ENCODE measurements at places on chromosomes 5 and 9.

- no peak for DNase-seq
These were observed 450.3 kb upstream of the CLINT1 start for GRCh38 chr5:158309088-158309807.

DNA sequence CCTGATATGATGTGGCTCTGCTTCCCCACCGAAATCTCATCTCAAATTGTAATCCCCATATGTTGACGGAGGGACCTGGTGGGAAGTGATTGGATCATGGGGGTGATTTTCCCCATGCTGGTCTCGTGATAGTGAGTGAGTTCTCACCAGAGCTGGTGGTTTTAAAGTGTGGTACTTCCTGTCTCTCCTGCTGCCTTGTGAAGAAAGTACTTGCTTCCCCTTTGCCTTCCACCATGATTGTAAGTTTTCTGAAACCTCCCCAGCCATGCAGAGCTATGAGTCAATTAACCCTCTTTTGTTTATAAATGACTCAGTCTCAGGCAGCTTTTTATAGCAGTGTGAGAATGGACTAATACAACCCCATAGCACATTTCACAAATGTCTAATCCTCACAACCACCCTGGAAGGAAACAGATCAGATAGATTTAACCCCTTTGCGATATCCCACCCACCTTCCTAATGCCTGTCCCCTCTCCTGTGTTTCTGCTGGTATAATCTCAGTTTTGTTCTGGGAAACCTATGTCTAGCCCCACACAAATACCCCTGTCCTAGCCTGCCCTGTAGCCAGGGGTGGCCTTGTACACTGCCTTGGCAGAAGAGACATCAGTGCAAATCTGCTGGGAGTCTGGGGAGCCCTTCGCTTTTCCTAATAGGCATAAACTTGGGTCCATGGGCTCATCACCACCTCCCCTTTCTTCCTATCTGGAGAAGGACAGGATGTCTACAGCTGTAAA lies 157.0 kb upstream of the RAI14 start:
- peak; percentile 83 for DNase-seq

DNA sequence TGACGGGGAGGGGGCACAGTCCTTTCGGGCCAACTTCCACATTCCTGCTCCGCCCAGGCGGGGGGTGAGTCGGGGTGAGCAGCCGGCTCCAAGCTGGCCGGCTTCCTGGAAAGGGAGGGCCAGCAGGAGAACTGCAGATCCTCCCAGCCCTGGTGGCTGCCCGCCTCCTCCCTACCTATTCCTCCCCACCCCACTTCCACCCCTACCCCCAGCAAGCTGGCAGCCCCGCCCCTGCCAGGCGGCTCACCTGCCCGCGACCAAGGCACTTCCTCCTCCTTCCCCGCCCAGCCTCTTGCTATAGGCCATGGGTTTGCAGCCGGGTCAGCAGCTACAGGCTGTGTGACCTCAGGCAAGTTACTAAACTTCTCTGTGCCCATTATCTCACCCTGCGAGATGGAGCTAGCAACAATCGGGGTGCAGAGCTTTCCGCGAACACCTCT lies 5.6 kb upstream of the IRF1 start:
- peak; percentile 61 for DNase-seq

DNA sequence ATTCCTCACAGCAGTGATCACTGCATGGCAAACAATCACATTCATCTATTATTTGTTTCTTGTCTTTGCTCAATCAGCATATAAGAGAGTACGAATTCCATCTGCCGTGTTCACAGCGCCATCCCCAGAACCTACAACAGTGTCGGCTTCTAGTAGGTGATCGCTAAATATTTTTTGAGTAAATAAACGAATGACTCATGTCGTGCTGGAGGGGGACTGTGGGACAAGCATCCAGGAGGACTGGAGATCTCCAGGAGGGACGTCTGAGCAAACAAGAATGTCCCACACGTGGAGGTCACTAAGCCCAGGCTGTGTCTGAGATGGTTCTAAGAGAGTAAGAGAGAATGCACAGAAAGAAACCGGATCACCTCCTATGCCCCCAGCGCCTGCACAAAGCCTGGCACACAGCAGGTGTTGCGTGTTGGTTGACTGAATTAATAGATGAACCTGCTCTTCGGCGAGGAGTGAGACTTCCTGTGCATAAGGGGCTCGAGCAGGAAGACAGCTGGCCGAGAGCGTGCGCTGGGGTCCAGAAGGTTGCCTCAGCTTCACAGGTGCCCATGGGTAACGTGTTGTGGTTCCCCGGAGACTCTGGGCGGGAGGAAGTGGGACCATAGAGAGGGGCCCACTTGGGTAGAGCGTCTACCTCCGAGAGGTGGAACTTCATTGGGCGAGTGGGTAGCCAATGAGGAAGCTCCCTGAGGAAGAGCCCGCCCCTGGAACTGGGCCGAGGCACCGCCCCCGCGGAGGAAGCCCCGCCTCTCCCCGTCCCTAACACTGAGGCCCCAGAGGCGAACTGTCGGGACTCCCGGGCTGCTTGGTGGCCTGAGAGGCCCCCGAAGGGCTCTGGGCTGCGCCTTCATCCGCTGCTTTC lies 193.0 kb downstream of the MELK start:
- DNase-seq, result peak; percentile 94

- DNase-seq, result no peak
These were observed 77.9 kb upstream of the DAB2 start for GRCh38 chr5:39502704-39503103.

All from GM12864 (cell line).